Stimulated activated CD8-positive, alpha-beta memory T cell treated with anti-CD3 and anti-CD28 coated beads, Interleukin-2, amount 100 ng/mL, for 1 hour (primary cell): ENCODE measurements at places on chromosomes 2 and 18.

DNA sequence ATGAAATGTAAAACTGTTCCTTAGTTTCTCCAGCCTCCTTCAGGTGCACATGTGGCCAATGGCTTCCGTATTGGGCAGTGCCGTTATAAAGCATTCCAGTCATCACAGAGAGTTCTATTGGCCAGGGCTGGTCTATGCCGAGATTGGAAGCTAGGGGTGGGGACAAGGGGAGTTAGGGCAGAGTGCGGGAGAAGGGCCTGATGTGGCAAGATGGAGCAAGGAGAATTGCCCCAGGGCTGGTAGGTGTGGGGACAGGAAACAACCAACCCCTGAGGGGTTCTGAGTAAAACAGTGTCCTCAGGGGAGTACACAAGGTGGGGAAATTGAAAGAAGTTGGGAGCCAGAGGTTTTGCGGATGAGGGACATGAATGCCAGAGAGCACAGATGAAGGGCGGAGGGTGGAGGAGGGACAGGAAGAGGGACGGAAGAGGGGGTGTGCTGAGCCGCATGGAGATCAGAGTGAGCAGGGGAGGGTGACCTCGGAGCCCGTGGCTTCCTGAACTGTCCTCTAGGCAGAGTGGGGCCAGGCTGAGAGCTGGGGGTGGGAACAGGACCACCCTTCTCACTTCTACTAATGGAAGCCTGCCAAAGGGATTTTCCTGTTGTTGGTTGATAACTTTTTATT is 9.1 kb upstream of the ATP6V1C2 start:
- no peak for DNase-seq

DNA sequence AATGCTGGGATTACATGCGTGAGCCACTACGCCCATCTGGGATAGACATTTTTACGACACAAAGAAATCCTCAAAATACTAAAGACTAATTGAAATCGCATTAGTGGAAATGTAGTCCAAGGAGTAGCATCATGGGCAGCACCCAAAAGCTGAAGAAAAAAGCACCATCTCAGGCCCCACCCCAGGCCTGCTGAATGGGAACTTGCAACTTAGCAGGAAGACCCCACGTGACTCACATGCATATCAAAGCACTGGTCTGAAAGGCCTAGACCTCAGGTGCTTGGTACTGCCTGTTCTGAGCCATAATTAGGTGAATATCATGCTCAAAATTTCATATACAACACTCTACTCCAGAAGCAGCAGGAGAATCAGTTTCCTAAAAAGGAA is 28.9 kb downstream of the SPRED2 start:
- no peak for DNase-seq

- no peak for DNase-seq
Observed at GRCh38 chr2:118813601-118814339, 33.7 kb downstream of the EN1 start.

DNA sequence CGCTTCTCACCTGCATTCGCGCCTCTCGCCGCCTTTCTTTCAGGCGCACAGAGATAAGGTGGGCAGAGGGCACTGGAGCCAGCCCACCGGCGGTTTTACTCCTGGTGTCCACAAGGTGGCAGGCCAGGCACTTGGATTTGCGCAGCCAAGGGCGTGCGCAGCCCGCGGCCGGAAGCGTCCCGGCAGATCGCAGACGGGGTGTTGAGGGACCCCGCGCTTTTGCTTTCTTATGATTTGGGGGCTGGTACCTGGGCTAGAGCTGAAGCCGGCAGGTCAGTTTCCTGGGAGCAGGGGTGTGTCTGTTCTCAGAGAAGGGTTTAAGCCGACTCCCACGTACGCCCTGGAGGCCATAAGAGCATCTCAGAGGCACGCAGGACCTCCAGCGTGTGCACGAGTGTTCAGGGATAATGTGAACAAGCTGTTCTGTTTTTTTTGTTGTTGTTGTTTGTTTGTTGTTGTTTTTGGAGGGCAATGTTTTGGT is 305.6 kb upstream of the CXCR4 start:
- DNase-seq: peak; percentile 65

- DNase-seq: no peak
Observed at GRCh38 chr2:170236680-170237047, 58.7 kb downstream of the MYO3B start.

DNA sequence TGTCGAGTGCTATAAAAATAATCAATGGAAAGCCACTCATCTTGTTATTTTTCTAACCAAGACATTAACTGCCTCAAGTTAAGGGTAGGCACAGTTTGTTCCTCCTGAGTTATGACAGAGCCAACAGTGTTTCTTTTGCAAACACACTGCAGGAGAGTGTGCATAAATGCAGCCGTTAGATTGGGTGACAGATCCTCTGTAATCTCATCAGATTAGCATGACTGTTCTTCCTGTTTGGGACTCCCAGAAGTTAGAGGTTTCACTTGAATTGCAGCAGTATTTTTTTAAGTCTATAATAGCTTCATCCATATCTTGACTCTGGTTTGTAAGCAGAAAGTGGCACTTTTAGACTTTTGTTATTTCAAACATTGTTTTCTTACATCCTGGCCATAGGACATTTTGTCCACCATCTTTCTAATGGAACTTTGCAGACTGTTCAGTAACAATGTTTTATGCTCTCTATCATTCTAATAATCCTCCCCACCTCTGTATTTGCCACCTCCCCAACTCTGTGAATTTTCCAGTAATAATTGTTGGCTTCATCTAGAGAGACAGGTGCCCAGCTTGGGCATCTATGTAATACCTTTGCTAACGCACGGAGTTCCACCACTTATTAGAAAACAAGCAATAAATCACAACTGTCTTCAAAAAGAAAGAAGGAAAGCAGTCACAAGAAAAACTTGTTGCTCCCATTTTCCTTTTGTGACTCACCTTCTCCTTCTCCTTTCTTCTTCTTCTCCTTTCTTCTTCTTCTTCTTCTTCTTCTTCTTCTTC is 560.0 kb downstream of the ADCYAP1 start:
- no peak for DNase-seq

GRCh38 chr2:113724010-113724409 is 32.4 kb downstream of the SLC35F5 start:
- DNase-seq: no peak

- DNase-seq: no peak
Observed at GRCh38 chr2:230226051-230226551, 565 bp downstream of the SP140 start.

DNA sequence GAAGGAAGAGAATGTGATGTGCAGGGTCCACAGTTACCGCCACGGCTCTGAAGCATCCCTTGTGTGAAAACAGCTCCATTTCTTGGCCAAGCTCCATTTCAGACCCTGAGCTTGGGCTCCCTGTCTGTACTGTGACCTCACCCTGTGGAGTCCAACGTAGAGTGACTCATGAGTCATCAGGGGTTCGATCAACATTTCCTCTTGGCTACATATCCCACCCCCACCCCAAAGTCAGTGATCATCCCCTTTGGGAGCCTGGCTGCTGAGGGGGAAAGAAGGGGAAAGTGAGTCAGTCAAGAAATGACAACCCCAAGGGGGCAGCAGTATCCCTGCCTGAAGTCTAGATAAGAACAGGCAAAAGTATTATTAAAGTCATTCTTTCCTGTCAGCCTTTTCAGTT is 62.2 kb downstream of the PAPOLG start:
- peak; percentile 16 for DNase-seq

- DNase-seq: no peak
Observed at GRCh38 chr2:232476791-232477190, 10.8 kb downstream of the ECEL1 start.

DNA sequence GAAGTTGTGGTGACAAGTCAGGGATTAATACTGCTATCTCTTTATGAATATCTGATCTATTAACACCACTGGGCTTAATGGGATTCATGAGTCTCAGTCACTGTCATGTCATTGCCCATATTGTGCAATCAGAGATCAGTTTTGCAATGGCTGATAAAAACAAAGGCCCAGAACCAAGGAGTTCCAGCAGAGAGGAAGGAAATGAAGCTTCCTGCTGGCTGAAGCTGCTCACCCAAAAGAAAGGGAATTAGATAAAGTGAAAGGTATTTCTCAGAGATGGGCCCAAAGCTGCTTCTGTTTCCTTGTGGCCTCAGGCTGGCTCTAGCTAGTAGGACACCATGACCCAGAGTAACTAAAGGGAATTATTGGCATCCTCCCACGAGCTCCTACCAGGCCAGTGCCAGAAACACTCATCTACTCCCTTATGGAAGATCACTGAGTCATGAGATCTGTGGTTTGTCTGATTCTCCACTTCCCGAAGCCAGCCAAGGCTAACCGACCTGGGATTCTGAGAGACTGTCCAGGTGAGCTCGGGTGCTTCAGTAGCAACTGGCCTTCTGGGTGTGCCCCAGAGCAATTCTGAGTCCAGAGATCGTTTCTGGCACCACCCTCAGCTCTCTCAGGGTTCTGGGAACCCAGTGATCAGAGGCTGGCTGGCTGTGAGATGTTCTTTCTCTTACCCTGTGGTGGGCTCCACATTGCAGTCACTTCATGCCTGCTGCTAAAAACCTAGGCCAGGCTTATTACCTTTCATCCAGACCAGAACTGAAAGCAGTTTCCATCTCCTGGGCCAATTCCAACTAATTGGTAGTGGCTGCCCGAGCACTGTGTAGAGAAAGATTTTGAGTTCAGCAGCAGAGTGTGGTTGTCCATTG is 129.5 kb upstream of the PELI1 start:
- DNase-seq: no peak

GRCh38 chr2:230828272-230828961 is 36.3 kb upstream of the ITM2C start:
- DNase-seq: no peak

GRCh38 chr2:229653531-229653930 is 60.8 kb downstream of the DNER start:
- no peak for DNase-seq

DNA sequence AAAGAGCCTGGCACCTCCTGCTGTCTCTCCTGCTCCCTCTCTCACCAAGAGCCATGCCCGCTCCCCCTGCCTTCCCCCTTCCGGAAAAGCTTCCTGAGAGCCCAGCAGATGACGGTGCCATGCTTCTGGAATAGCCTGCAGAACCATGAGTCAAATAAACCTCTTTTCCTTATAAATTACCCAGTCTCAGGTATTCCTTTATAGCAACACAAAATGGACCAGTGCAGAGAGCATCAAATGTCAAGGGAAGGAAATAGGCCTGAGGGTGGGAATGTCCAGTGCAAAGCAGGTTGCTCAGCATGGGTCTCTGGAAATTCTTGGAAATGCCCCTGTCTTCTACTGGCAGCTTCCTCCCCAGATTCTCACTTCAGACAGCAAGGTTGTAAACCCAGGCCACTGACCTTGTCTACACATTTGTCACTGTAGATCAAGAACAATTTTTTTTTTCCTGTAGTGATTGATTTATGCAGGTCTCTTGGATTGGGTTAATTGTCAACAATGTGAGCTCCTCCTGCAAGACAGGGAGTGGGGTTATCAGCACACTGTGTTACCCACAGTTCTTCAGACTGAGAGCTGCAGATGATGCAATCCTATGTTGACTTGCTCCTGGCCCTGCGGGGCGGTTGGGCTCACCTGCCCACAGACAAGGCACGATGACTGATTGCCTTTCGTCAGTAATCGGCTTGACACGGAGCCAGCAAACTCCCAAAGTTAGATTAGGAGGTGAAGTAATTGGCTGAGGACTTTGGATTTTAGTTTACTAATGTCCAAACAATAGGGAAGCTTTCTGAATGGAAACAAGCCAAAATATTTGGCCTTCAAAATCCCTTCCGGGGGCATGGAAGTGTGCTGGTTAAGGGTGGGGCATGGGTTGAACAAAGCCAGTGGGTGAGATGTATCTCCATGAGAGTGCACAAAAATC is 5.4 kb upstream of the BOD1L2 start:
- DNase-seq: no peak

DNA sequence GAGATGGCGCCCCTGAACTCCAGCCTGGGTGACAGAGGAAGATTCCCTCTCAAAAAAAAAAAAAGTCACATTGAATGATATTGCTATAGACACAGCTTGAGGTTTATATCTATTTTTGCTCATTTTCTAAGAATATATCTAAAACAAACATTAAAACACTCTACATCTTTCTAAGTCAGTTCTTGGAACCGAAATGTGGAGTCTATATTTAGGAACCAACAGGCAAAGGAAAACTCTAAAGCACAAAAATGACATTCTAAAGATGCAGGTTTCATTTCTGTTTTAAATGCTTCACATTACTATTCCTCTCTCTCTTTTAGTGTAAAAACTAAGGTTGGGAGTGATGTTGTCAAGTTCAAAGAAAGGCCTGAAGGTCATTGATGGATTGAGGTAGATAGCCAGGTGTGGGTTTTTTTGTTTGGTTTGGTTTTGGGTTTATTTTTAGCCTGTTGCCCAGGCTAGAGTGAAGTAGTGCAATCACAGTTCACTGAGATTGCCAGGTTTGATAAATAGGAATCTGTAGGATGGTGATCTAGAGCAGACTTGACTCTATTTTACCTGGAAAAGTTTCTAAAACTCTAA is 194.0 kb upstream of the RBBP8 start:
- DNase-seq: no peak

GRCh38 chr18:48528861-48529260 is 10.0 kb upstream of the CTIF start:
- DNase-seq: no peak

GRCh38 chr2:62806231-62806630 is 100.7 kb downstream of the EHBP1 start:
- no peak for DNase-seq
